ENCODE measurements at places on chromosomes 13 and 19.

DNA sequence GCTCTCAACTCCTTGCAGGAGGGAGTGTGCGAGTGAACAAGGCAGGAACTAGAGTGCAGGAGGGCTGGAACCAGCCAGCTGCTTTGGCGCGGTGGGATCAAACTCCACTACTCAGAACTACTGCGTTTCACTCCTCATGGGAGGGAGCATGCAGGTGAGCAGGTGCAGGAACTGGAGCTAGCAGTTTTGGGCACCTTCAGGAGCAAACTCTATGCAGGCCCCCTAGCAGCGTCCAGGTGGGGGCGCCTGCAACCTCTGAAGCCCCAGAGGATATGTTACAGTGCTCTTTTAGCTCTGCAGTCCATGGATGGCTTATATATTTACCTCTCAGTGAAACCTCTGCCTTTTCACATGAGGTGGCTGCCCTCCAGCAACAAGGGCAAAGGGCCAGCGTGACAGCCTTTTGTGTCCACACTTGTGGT lies 1303.4 kb downstream of the PCDH9 start:
- no peak for DNase-seq

- DNase-seq = no peak
Observed at GRCh38 chr19:15280048-15280725, 47.9 kb upstream of the EPHX3 start.

- no peak for DNase-seq
Observed at GRCh38 chr13:46342538-46342937, 44.5 kb downstream of the RUBCNL start.

DNA sequence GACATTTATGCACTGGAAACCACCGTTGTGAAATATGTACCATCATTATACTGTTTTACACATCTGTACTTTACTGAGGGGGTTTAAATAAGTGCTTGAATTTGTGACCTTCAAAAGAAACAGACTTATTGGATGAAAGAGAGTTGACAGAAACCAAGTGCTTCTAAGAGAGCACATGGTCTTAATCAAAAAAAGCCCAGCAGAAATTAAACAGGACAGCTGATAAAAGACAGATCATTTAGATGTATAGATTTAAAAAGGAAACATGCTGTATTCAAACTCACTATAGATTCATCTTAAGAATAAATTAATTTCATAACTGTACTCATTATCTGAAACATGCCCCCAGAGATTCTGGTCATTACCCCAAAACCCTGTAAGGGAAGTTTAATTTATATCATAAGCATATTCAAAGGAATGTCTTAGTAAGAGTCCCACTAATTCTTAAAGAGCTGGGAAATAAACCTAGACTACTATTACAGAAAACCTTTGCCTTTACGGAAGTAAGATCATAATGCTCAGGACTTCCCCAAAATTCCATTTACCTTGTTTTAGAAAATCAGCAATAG lies 421.8 kb downstream of the DCT start:
- no peak for DNase-seq

GRCh38 chr19:50172726-50173125 lies 9.6 kb upstream of the IZUMO2 start:
- DNase-seq = no peak

DNA sequence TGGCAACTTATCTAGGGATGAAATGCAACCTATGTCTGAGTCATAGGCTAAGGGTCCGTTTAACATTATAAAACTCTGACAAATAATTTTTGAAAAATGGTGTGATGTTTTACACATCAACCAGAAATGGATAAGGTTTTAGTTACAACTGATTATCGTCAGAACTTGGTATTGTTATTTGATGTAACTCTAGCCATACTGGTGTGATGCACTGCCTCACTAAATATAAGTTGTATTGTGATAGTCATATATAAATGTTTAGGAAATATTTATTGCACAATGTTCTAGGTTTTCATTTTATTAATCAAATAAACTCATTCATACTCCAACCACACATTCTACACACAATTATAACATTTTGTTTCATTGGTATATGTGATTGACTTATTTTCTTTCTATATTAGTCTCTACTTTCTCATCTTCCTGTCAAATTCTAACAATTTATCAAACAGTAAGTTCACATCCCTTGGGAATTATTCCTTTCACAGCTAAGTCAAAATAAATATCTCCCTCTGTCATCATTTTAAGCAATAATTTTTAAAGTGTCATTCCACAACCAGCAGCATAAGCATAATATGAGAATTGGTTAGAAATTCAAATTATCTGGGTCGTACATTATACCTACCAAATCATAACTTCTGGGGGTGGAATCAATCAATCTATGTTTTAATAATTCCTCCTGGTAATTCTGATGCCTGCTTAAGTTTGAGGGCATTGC lies 873.9 kb downstream of the SLITRK1 start:
- DNase-seq = no peak

DNA sequence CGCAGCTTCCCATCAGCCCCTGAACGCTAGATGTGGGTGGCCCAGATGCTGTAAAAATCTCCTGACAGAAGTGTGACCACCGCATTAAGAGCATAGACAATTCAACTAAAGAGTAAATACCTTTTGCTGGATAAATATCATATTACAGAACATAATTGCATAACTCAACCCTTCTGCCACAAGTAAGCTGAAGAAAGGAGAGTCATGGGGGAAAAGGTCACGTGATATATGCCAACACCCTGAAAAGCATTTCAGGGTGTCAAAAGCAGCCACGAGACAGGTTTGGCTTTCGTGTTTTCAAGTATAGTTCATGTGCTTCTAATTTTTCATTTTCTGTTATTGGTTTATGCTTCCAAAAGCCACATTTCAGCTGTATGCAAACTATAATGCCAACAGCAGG lies 71.3 kb downstream of the LHFPL6 start:
- no peak for DNase-seq

DNA sequence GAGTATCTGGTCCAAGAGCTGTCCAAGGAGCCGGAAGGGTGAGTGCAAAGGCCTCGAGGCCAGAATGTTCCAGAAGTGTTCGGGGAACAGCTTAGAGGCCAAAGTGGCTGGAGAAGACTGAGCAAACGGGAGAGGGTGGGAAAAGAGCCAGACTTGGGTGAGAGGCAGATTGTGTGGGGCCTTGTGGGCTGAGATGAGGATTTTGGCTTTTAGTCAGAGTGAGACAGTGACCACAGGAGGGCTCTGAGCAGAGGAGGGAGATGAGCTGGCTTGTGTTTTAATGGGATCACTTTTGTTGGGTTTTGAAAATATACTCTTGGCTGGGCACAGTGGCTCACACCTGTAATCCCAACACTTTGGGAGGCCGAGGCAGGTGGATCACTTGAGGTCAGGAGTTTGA lies 5.6 kb downstream of the NANOS2 start:
- no peak for DNase-seq

DNA sequence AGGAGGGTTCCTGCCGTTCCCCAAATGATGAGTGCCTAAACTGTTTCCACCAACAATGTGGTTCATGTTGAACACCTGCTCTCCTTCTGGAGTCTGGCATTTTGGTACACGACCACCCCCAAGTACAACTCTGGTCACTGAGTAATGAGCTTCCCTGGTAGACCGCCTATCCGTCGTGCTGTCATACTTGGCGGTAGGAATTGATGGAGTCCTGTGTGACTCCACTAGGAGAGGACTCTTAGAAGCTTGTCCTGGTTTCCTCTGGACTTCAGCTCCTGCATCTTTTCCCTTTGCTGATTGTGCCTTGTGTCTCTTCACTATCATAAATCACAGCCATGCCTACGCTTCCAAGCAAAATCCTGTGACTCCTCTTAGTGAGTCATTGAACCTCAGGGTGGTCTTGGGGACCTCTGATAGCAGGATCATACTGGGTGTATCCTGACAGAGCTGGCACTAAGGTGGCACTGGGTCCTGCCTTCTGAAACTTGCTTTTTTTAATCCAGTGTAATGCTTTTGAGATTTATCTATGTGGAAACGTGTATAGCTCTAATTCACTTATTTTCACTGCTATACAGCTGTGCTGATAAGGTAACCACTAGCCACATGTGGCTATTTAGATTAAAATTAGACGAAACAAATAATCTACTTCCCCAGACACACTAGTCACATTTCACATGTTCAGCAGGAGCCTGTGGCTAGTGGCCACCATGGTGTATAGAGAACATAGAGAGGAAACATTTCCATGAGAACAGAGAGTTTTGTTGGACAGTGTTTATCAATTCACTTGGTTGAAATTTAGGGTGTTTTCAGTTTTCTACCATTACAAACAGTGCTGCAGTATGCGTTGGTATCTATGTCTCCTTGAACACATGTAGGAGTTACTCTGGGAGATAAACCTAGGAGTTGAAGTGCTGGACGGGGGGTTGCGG lies 6.1 kb upstream of the ASF1B start:
- DNase-seq = no peak

- DNase-seq = no peak
Observed at GRCh38 chr13:75871059-75871458, 234.9 kb downstream of the LMO7 start.

DNA sequence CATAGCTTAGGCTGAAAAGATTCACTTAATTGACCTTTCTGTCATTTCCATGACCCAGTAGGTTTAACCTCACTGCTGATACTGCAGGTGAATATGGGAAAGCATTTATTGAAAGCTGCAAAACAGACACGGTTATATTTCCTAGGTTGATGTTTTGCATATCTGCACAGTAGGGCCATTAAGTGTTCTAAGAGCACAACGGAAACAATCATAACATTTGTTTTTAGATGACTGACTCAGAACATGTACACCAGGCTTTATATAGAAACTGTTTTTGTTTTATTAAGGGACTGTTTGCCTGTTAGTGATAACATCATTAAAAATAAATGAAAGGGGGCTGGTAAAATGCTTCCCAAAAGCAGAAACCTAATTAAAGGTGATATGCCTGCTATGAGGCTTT lies 367.8 kb downstream of the DACH1 start:
- no peak for DNase-seq

GRCh38 chr19:18058208-18059009 lies 28.3 kb downstream of the IL12RB1 start:
- peak; percentile 33 for DNase-seq

DNA sequence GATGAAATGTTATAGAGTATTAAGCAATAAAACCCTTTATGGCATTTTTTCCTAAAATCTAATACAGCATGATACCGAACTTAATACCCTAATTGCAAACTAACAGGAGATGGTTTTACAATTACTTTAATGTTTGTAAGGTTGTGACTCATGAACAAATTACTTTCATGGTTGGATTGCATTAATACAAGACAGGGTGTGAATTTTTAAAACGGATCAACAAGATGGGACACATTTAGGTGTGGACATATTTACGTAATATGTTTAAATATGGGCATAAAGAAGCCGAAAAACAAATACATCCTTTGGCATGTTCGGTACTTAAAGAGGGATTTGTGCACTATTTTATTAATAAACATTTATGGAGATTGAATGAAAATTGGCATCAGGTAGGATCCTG lies 168.3 kb upstream of the SPRY2 start:
- DNase-seq = no peak

- DNase-seq = no peak
Observed at GRCh38 chr19:18086590-18087138, at the start of gene IL12RB1. TSS of gene IL12RB1 (minus strand) at chr19:18086934. CDS start at chr19:18086823, 111 bp downstream.

- DNase-seq = no peak
Observed at GRCh38 chr19:56508290-56508778, 679 bp downstream of the ZNF471 start.

- no peak for DNase-seq
Observed at GRCh38 chr19:14479975-14480699, 5.0 kb upstream of the PTGER1 start.

- DNase-seq = peak; percentile 54
Observed at GRCh38 chr13:50893211-50893852, 16.3 kb upstream of the RNASEH2B start.

DNA sequence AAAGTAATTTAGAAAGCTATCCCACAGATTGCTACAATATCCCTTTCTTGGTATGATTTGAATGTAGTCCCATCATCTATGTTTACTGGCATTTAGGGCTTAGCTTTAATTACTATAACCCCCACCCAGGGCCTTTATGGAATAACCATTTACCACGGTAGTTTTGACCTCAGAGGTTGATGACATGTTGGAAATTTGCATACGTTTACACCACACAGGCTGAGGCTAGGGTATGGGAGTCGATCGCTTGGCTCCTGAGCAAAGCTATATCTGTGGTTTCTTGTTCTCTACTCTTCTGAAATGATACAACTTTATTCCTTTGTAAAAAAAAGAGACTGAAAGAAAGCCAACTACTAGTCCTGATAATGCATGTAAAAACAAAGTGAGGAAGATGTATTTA lies 28.2 kb upstream of the RFC3 start:
- DNase-seq = no peak

DNA sequence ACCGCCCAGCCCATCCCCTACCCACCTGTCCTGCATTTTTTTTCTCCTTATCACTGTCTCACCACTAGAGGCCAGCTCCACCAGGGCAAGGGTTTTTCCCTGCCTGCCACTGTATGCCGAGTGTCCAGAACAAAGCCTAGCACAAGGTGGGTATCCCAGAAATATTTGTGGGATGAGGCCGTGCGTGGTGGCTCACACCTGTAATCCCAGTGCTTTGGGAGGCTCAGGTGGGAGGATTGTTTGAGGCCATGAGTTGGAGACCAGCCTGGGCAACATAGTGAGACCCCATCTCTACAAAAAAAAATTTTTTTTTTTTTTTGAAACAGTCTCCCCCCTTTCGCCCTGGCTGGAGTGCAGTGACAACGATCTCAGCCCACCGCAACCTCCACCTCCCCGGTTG lies 2.9 kb upstream of the MRI1 start:
- no peak for DNase-seq

DNA sequence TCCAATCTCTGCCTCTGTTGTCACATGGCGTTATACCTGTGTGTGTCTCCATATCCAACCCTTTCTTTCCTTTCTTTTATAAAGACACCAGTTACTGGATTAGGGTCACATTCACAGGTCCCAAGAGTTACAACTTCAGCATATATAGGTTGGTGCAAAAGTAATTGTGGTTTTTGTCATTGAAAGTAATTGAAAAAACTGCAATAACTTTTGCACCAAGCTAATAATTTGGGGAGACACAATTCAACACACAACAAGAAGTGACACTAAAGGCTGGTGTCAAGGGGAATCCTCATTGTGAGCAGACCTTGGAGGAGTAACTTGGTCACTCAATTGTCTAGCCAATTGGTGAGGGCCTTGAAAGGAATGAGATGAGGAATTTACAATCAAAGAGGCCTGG lies 1366.1 kb downstream of the PCDH9 start:
- no peak for DNase-seq

GRCh38 chr13:109418111-109418510 lies 368.3 kb downstream of the IRS2 start:
- no peak for DNase-seq

- no peak for DNase-seq
Observed at GRCh38 chr13:86946734-86947133, 724.4 kb upstream of the SLITRK5 start.

DNA sequence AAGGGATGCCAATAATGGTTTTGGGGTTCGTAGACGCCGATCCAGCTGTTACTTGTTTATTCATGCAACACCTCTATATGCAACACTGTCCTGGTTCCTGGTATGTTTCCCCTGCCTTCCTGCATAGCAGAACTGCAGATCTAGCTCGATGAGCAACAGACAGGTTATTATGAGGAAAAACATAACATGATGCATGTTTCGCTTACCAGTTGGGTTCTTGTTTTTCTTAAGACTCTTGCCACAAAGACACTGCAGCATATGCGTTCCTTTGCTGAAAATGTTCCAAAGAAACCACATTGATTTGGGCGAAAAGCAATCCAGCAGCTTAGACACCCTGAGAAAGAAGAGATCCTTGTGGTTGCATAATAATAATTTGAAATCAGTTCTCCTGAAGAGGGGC lies 583 bp downstream of the FGF14 start:
- DNase-seq = no peak

Measured in fibroblast of skin of left biceps (primary cell).